NCI-H2081 treated with DMSO at 0.1 percent for 48 hours (cell line): ENCODE measurements at places on chromosomes 12 and 14.
A peak's percentile ranks its signal among the peaks of the same experiment; 100 is the strongest.

- no peak for DNase-seq
Observed at GRCh38 chr12:117047810-117048584, 51.2 kb downstream of the TESC start.

- no peak for DNase-seq
Observed at GRCh38 chr14:55838529-55839052, 258.6 kb downstream of the KTN1 start.

DNA sequence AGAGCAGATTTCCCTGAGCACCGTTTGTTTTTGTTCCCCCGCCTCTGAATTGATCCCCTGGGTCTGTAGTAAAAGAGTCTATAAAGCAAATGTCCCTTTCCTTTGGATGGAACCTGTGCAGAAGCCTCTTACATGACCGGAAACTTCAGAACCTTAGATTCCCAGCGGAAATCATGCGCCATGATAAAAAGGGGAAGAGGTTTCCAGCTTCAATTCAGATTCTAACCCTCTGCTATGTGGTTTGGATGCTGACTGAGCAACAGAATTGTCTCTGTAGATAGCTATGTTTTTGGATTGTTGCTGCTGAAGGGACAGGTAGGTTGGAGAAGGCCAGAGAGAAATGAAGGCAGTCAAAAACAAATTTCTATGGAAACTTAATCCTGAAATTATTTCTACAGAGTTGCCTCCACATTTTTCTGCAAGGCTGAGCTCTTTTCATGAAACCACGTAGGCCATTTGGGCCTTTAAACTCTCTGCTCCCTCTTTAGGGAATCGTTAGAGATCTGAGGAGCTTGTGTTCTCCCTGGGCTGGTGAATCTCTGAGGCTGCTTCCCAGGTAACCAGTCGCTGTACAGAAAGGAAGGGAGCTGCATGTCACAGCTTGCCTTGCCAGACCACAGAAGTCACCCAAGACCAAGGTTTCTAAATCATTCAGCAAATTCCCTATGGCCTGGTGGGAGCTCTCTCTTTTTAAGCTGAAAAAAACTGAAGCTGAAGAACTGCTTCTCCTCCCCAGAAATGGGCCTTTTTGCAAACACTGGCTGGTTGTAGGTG is 28.7 kb upstream of the OR10P1 start:
- no peak for DNase-seq

DNA sequence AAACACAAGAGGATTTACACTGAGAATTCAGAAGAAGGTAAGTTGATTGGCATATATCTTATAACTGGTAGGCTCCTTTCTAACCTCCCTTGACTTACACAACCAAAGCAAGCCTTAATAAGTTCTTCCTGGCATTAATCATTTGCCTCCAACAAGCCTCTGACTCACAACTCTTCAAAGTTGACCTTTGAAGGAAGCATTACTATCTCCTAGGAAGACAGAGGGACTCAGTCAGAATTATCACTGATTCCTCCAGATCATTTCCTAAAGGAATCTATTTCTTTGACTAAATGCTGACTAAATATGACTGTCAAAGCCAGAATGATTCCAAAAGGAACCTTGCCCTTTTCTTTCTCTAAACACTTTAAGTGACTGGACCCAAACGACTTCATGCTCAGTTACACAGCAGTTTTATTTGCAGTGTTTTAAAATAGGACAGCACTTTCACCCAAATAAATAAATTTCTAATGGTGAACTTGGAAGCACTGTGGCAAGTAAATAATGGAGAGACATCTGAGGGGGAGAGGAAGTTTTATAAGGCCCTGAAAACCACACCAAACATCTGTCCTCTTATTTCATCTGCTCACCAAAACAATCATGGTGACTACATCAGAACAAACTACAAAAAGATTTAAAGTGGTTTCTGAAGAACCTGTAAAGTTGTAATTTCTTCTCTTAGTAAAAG is 128.2 kb downstream of the KLHL28 start:
- DNase-seq, result no peak

GRCh38 chr12:31238764-31239387 is 87.1 kb downstream of the SINHCAF start:
- no peak for DNase-seq

DNA sequence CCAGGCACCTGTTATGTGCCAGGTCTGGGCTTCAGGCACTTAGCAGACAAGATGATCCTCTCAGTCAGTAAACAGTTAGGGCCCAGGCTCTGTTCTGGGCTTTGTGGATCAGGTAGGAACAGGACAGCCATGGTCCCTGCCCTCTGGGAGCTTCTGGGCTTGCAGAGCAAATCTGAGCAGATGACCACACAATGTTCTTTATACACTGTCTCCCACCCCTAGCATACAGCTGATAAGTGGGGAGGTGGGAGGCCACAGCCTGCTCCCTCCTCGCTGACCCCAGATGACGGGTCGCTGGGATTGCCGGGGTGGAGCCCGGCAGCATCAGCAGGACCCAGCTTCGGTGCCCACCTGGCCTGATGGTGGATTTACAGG is 53.1 kb upstream of the RIN3 start:
- no peak for DNase-seq

- no peak for DNase-seq
Observed at GRCh38 chr14:103206836-103207387, 83.7 kb downstream of the TNFAIP2 start.

- no peak for DNase-seq
Observed at GRCh38 chr14:22767323-22767589, 768 bp downstream of the OXA1L start.

GRCh38 chr14:68979021-68979721 is at the start of gene ACTN1:
TSS of gene ACTN1 (minus strand) at chr14:68979302. CDS start at chr14:68979056, 246 bp downstream.
- peak; percentile 84 for DNase-seq

DNA sequence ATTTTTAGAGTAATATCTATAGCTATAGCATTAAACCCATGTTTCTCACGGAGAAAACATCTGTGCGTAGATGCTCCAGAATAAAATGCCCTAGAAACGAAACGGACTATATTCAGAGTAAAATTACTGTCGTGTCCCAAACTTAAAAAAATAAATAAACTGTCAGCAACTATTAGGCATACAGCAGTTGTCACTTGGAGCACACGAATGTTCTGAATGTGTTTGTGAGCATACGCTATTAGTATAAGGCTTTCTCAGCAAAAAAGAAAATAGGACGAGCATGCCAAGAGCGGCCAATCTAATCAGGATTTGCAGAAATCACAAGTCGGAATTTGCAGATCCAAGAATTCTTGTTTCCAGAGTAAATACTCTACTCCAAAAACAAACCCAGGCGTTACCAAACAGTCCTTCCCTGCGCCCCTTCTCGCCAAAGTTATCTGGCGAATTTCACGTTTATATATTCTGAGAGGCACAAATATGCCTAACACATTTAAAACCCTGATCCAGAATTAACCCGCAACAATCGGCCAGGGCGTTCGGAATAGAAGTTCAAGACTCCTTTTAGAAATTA is 836 bp downstream of the PTPN21 start:
- DNase-seq, result no peak

DNA sequence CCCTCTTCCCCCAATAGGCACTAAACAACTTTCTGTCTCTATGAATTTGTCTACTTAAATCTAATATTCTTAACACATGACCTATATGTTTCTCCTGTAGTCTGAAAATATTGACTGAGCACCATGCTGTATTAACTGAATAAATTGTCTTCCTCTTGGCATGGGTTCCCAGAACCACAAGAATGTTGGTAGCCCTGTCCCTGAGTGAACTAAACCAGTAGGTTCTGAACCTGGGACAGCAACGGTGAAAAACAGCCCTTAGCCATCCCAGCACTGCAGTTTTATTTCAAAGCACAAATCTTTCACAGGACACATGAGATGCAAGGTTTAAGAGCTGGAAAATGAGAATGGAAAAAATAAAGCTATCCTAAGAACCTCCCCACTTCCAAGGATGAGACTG is 20.4 kb upstream of the HSP90B1 start:
- no peak for DNase-seq

- no peak for DNase-seq
Observed at GRCh38 chr12:57195611-57196371, 20.8 kb upstream of the NXPH4 start.

DNA sequence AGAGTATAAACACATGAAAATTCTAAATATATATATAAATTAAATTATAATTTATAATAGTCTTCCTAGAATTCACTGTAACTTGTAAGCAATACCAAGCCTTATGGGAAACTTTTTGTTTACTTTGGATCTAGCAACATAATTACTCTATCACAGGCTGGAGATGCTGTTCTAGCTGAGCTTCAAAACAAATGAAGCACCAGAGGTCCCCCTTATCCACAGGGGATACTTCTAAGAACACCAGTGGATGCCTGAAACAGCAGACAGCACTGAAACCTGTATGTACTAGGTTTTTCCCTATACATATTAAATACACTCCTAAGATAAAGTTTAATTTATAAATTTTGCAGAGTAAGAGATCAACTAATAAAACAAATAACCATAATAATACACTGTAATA is 96.6 kb downstream of the CDK17 start:
- no peak for DNase-seq

GRCh38 chr14:55190906-55191202 is 531 bp downstream of the DLGAP5 start:
- no peak for DNase-seq

GRCh38 chr14:102606296-102606695 is 13.8 kb downstream of the RCOR1 start:
- no peak for DNase-seq

GRCh38 chr14:88005978-88006851 is 1.3 kb downstream of the GPR65 start:
- no peak for DNase-seq

GRCh38 chr14:100660882-100661635 is 65.6 kb upstream of the DLK1 start:
- no peak for DNase-seq

- DNase-seq, result no peak
Observed at GRCh38 chr14:39442293-39442692, 10.1 kb upstream of the FBXO33 start.

- DNase-seq, result no peak
Observed at GRCh38 chr14:88746052-88746451, 46.7 kb downstream of the EML5 start.

DNA sequence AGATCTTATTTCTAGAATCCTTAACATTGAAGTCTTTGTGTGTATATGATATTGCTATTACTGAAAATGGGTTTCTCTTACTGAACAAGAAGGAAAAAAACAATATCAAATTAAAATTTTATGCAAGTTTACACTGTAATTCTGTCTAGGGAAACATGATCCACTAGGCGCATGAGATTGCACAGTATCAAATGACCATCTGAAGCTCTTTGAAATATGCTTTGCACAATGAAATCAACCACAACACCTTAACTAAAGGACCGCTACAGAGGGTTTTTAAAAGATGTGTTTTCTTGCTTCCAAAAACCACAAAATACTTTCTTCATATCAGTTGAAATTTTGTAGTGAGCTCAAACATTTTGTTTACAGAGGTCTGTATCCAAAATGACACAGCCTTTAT is 15.1 kb upstream of the KERA start:
- DNase-seq, result no peak

GRCh38 chr14:91269076-91269991 is 24.8 kb upstream of the GPR68 start:
- DNase-seq, result no peak

GRCh38 chr14:45633220-45633984 is 380.4 kb upstream of the MIS18BP1 start:
- no peak for DNase-seq

- no peak for DNase-seq
Observed at GRCh38 chr12:11703378-11703777, 53.9 kb downstream of the ETV6 start.

DNA sequence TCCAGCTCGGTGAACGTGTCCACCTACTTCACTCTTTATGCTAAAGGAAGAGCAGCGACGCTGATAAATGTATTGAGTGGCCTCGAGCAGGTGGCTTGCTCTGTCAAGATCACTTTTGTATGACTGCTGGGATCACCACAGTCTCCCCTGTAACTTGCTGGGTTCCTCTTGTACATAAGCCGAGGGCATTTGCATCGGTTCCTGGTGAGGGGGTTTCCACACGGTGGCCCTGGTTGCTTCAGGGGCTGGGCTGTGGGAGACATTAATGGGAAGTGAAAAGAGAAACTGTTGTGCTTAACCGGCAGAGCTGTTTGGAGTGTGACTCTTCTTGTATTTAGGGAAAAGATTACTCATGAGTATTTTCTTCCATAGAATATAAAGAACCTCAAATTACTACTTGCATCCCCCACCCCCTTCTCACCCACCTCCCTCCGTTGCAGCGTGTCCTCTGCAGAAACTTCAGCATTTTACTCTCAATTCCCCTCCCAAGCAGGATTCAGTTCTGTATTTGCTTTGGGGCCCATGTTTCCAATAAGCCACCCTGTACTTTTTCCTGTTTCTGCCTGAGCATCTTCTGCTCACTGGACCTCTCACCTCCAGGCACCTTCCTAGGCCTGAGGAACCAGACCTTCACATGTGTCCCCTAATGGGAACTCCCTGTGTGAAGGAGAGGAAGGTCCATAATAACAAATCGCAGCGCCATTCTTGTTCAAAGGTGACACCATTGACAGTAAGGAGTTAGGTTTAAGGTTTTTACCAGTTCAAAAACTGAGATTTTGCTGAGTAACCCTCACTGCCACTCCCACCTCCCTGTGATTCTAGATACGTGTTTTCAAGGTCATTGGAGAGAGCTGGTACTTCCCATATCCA is 187.0 kb downstream of the ETV6 start:
- no peak for DNase-seq

DNA sequence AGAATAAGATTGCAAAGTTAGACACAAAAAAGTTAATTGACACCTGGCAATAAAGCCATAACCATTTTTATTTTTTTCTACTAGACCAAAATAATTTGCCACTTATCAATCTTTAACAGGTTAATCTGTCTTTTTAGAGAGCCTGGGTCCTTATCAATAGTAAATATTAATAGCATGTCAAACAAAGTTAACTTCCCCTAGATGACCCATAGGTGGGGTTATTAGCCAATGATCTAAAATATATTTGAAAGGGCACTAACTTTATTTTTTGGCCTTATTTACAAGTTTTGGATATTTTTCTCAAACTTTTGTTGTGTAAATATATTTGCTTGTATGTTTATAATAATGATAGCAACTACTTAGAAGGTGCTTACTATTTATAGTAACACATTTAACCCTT is 3.9 kb downstream of the ANKRD33 start:
- DNase-seq, result no peak

DNA sequence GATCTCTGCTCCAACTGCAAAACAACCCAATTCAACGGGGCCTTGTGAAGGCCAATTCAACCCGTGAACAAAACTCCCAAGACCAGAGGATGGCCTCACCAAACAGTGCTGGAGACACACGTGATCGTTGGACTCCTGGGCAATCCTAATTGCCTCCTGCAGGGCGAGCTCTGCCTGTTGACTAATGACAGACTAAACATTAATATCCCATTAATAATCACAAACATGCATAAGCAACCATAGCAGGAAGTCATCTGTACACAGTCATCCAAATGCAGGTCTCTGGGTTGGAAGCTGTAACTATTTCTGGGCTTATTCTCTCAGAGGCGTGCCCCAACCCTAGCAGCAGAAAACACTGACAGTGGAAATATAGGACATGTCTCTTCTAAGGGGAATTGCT is 21.0 kb downstream of the ANAPC5 start:
- no peak for DNase-seq

DNA sequence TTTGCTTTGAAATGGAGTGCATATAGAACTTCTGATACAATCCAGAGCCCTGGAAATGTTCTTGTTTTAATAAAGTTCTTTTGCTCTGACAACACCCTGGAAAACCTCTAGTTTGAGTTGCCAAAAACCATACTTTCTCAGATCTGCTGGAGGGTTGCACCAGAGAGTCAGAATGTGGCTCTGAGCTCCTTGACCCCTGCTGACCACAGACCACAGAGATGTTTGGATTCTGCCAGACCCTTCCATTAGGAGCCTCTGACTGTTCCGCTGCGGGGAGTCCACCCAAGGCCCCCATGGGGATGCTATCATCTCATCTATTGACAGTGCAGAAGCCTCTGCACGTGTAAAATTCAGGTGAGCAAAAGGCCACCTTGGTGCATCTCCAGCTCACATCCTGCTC is 332.6 kb downstream of the GLT1D1 start:
- no peak for DNase-seq
